ENCODE measurements at places on chromosomes 4 and X.
A peak's percentile ranks its signal among the peaks of the same experiment; 100 is the strongest.

- DNase-seq: peak; percentile 11
These were observed 66.0 kb downstream of the TBL1X start for GRCh38 chrX:9530848-9531274.

DNA sequence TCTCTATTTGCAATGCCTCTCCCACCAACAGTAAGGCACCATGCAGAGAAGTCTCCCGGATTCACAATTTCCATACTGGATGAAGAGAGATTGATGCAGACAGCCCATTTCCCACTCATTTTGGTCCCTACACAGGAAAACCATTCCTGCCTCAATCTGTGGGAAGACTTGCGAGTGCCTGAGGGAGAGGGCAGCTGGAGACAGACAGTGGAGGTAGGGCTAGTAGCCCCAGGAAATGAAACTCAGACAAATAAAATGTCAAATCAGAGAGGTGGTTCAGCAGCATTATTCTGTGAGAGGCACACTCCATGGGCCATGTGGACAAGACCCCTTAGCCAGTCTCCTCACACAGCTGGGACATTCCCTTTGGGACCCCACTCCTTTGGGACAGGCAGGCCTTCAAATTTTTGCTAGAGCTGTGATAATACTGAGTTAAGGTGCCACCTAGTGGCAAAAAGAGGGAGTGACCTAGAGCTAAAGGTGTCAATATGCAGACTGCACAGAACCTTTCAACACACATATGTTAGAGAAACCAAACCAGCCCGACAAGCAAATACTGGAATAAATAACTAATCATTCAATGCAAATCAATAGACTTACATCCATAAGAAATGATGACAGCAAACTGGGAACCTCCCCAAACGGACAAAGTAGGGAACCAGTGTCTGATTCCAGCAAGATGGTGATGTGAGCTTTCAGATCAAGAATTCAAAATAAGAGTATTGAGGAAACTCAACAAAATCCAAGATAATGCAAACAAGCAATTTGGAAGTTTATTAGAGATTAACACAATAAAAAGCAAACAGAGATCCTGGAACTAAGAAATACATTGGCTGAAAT, 1865.3 kb upstream of the AGA start:
- no peak for DNase-seq

- no peak for DNase-seq
These were observed 8.7 kb downstream of the PDGFRA start for GRCh38 chr4:54237770-54238169.

DNA sequence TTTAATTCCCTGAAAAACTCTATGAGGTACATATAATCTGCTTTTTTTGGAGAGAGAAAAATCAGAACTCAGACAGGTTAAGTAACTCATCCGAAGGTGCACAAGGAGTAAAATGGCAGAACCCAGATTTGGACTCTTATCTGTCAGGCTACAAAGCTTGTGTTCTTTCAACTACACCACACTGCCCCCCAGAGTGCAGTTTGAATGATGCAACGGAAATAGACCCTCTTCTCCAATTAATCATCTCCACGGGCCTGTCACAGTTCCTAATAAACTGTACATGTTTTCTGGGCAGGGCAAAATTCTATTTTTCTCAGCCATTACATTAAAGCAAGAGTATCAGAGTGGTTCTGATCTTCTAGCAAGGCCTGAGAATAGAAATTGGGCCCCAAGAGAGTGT, 35.3 kb upstream of the DCX start:
- DNase-seq: no peak

GRCh38 chrX:46036508-46036907, 508.7 kb downstream of the ZNF674 start:
- no peak for DNase-seq

- no peak for DNase-seq
These were observed 17.1 kb upstream of the MAGEA1 start for GRCh38 chrX:153161952-153162351.

GRCh38 chr4:174281182-174281737, 2.2 kb downstream of the FBXO8 start:
- DNase-seq: no peak

DNA sequence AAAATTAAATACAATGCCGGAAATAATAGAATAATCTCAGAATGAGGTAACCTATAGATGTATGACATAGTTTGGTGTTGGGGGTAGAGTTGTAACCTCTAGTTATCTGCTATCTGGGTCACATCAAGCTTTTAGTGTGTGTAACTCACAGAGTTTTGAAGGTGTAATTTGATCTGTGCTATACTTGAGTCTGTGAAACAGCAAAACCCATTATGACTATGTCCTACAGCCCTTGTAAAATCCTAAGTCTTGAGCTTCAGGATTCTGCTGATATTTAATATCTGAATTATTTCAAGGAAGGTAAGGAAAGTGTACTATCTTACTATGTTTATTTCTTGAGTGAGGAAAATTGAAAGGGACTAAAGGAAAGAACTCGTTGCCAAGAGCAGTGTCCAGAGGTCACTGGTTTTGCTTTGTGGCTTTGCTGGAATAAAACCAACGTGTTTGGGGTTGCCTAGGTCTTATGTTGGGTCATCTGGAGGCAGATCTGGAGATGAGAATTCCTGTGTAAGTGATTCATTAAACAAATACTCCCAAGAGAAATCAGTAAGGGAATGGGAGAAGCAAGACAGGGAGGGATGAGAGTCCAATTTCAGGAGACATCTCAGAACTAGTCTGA, 107.8 kb upstream of the CBLL2 start:
- DNase-seq: no peak

GRCh38 chrX:79089896-79090584, 54.4 kb upstream of the GPR174 start:
- DNase-seq: no peak
